ENCODE measurements at places on chromosomes 12 and 14. TPM values are rescaled to one million over a fixed set of nuclear protein-coding genes. Genes with fewer than 3 reads are reported as not detected.

ALKBH1 gene
- total RNA-seq, result 16.3 TPM

- DNase-seq, result no peak
Observed at GRCh38 chr14:45867046-45867894, 614.3 kb upstream of the MIS18BP1 start.

DNA sequence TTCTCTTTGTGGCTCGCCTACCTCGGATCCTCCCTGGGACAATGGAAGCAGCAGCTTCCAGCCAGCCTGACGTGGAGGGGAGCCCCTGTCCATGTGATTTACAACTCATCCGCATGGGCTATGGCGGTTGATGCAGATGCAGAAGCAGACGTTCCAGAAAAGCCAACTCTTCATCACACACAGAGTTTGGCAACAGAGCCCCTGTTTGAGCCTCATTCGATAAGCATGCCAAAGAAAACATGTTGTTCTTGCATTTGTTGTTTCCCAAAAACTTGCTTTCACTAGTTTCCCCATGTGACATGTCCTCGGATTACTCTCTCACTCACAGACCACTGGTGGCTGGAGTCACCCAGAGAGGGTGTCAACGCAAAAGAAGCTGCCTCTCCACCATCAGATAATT lies 16.4 kb upstream of the TC2N start:
- DNase-seq, result no peak

- DNase-seq, result no peak
Observed at GRCh38 chr14:93323600-93324174, 9.1 kb downstream of the BTBD7 start.

- DNase-seq, result no peak
Observed at GRCh38 chr12:116301621-116302020, 24.1 kb upstream of the MED13L start.

Data from activated CD4-positive, alpha-beta T cell treated with anti-CD3 and anti-CD28 coated beads for 36 hours (primary cell).